Posterior cingulate gyrus (tissue), 11 donors: ENCODE measurements at places on chromosomes 2 and 18.
A peak's percentile ranks its signal among the peaks of the same experiment; 100 is the strongest.

DNA sequence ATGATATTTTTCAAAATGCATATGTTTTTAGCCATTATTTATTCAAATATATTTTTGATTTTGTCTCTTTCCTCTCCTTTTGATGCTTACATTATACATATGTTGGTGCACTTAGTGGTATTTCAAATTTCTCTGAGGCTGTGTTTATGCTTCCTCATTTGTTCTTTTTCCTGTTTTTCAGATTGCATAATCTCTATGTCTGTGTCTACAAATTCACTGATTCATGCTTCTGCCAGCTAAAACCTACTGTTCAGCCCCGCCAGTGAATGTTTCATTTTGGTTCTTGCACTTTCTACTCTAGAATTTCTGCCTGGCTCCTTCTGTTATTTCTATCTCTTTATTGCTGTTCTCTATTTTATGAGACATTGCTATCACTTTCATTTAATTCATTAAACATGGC, 951.7 kb upstream of the CNTNAP5 start:
- no peak for DNase-seq

DNA sequence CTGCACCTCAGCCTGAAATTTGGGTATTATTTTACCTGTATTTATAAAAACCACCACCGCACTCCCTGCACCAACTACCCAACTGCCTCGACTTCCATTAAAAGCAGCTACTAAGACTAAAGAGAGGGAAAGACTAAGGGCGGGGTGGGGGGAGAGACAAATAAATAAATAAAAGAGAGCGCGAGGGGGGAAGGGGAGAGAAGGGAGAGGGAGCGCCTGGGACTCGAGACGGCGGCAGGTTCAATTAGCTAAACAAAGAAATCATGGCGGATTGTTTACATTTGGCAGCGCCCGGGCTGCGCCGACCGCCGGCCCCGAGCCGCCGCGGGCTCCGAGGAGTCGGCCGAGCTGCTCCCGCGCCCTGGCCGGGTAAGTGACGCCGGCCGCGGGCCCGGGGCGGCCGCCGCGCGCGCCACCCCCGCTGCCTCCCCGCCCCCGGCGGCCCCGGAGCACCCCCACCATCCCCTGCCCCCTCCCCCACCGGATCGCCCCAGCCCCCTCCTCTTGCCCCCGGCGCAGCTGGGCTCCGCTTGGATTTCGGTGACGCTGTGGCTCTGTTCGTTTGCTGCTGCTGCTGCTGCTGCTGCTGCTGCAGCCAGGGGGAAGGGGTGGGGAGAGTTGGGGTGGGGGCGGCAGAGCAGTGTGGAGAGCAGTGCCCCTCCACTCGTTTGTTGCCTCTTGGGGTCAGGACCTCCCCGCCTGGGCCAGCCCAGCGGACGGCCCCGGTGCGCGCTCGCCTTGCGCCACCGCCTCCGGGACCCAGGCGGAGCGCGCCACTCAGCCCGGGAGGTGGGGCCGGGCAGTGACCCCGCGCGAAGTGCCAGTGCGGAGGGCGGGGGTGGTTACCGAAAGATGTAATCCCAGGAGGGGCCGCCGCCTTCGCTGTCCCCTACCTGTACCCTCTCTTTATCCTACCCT, 187.2 kb upstream of the FANCL start:
- DNase-seq = peak; percentile 38

DNA sequence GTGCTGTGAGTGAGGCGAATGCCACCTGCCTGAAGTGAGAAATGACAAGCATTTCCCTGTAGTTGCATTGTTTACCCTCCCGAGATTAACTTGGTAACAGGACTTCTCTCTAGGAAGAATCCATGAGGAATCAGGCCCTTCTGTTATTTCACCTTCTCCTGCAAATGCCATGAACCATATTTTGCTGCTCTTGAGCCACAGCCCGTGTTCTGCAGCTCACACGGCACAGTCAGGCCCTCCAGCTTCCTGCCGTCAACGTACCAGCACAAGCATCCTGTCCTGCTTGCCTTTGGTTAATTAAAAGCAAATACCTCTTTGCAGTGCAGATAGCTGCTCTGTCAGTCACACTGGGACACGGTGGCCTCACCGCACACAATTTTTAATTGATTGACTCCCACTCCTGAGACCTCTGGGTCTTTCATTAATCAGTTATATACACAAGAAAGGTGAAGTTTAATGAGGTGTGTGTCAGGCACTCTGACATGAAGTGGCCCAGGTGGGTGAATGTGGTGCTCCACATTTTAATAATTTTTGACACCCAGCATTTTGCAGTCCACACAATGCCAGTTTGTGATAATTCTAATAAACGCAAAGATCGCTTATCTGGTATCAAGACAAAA, 95.3 kb upstream of the ASB18 start:
- no peak for DNase-seq

- no peak for DNase-seq
These were observed 39.1 kb downstream of the ATOH8 start for GRCh38 chr2:85792783-85793441.

- no peak for DNase-seq
These were observed 61.9 kb downstream of the AFTPH start for GRCh38 chr2:64586054-64586453.

DNA sequence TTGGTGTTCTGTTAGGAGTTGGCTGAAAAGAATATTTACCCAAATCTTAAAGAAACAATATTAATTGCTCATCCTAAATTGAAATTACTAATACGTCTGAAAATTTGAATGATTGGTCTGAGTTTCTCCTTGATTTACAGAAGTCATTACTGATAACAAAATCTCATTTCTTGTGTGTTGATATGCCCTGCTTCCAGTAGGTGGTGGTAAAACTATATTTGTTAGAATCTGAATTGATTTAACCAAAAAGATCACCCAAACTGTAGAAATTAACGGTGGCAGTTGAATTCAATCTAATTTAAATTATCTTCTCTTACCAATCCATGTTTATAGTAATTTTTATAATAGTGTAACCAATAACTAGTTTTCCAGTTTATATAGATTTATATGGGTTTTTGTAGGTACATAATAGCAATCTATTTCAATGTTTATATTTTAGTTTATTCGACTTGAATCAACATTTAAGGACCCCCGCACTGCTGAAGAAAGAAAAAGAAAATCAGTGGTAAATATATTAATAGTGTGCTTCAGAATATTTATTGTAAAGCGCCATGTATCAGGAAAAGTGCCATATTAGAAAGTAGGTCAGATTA, 38.3 kb downstream of the PAPOLG start:
- no peak for DNase-seq

- DNase-seq = no peak
These were observed 187.7 kb downstream of the SMAD7 start for GRCh38 chr18:48762836-48763718.

DNA sequence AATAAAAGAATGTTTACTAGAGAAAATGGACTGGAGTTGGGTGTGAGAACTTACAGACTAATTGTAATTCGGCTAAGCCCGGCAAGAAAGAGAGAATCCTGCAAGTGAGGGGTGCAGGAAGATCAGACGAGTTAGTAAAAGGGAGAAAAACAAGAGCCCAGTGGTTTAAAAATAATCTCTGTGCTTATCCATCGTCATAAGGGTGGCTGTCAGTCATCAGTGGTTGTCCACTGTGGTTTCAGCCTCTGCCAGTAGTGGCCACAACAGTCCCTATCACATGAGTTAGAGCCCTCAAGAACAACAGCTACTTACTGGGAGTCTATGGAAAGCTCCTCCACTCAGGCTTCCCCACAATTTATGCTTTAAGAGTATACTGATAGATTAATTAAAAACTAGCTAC, 239.8 kb downstream of the SETBP1 start:
- no peak for DNase-seq

DNA sequence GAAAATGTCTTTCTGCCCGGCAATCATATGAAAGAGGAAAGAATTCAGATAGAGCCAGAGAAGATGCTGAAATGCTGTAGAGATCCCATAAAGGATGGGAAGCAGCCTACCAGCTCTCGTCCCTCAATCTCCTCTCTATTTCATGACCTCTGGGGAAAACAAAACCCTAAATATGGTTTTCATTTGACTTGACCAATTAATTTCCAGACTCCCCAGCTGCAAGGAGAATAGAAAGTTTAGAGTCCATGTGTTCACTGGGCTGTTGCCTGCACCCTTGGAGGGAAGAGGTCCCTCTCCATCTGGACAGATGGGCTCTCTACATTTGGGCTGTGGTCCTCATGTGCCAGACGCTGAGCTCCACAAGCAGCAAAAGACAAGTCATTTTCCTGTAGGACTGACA, 40.6 kb downstream of the CAPN13 start:
- no peak for DNase-seq

DNA sequence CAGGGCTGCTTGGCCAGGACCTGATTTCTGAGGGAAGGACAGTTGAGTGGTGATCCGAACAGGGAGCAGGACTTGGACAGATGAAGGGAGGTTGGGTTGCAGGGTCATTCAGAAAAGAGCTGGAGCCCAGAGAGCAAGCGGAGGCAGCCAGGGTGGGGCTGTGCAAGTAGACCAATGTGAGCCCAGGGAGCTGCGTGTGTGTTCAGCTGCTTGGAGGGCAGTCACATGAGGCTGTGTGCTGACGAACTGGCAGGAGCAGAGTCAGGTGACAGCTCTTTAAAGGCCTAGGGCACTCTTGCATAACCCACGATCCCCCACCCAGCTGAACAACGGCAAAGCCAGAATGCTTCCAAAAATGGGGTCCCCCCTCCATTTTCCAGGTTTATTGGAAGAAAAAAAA, 4.6 kb upstream of the MLPH start:
- DNase-seq = no peak

GRCh38 chr2:201908901-201909300, 102.6 kb downstream of the CDK15 start:
- no peak for DNase-seq

- no peak for DNase-seq
These were observed 48.0 kb upstream of the ATP6V1B1 start for GRCh38 chr2:70887550-70888246.

DNA sequence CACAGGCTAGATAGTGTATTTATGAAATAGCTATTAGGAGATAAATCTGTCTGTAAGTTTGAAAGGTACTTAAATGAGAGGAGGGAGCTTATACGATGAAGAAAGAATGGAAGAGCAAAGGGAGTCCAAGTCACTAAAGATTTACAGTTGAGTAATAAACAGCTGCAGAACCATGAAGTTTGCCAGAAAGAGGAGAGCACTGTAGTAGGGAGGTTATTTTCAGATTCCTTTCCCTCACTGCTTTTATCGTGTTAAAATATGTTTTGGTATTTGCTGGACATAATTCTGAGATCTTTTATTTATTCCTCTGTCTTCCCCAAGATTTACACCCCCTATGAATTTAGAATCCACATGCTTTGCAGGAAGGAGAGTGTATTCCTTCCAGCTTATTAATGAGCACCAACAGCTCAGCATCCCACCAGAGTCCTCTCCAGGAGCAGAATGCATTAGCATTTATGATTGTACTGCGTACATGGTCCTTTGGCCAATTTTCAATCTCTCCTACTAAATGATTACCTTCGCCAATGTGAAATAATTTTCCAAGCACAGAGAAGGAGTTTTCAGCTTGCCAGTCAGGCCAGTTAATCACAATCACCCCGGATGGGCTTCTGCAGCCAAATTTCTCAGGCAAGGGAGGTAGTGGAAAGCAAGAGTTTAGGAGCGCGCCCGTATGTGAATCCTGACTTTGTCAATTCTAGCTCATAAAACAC, 297.0 kb downstream of the NBAS start:
- no peak for DNase-seq

- no peak for DNase-seq
These were observed 133.9 kb upstream of the CCDC195 start for GRCh38 chr2:224850081-224850480.

DNA sequence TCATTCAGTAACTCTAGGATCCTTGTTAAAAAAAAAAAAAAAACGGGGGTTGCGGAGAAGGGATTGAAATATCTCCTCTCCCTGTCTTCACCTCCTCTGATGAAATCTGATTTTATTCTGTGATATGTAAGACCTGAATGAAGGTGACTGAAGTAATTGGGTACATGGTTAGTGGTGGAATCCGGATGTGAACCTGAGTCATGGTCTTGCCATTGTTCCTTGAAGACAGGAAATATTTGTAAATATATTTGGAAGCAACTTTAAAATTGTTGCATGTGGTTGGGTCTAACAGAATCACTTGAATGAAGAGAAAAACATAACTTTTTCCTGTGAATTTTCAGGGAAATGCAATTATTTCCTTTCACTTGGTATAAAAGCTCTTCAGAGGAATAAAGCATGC, 3.0 kb upstream of the IL1A start:
- no peak for DNase-seq

DNA sequence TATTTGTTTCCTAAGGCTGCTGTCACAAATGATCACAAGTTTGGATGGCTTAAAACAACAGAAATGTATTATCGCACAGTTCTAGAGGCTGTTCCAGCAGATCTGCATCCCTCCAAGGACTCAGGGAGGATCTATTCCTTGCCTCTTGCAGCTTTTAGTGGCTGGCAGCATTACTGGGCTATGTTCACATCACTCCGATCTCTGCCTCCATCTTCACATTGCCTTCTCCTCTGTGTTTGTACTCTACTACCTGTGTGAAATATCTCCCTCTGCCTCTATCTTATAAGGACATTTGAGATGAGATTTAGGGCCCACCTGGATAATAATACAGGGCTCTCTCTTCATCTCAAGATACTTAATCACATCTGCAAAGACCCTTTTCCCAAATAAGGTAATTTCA, 18.9 kb downstream of the NDC80 start:
- no peak for DNase-seq

GRCh38 chr2:2028041-2028440, 283.7 kb upstream of the PXDN start:
- DNase-seq = no peak

GRCh38 chr18:11850821-11851145, 430 bp upstream of the CHMP1B start:
- DNase-seq = no peak

DNA sequence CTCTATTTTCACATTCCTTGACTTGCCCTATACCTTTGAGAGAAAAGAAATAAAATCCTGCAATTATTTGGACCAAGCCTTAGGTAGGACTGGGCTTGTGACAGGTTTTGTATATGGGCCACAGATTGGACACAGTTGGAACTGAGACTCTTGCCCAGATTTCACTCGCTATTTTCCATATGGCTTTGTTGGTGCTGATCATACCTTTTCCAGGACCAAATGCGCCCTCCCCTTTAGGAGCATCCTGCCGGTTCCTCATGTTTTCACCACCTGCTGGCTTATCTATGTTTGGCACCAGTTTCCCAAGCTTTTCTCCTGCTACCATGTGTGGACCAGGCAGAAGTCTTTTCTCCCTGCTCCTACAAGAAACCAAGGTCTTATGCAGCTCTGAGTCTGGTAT, 494.9 kb downstream of the EPHA4 start:
- no peak for DNase-seq

- DNase-seq = no peak
These were observed 56.2 kb downstream of the ANKMY1 start for GRCh38 chr2:240501531-240501991.

GRCh38 chr2:48341551-48342133, 188.3 kb upstream of the STON1 start:
- DNase-seq = no peak
